Activated effector memory CD4-positive, alpha-beta T cell treated with Interleukin-2 at 50 U/mL for 16 hours (primary cell): ENCODE measurements at places on chromosomes 2 and 18.
A peak's percentile ranks its signal among the peaks of the same experiment; 100 is the strongest.

GRCh38 chr2:114034742-114035141 lies 144.9 kb downstream of the ACTR3 start:
- no peak for DNase-seq

- DNase-seq, result no peak
These were observed 460.8 kb upstream of the SALL3 start for GRCh38 chr18:78518805-78519204.

- no peak for DNase-seq
These were observed 70.8 kb downstream of the RAPGEF4 start for GRCh38 chr2:172806493-172806892.

DNA sequence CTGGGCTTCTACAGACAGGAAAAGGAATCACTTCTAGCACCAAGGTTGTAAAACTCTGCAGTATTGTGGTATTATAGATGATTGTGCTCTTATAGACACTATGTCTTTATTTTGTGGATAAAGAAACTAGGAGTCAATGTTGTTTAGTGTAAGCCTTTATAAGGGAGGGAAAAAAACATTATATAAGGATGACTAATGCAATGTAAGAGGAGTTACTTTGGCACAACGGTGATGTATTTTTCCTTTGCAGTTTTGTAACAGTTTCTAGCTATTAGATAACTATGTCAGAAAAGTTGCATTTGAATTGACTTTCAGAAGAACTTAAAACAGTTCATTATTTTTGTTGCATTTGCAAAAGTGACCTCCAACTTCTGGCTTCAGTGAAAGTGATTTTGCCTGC lies 545.4 kb downstream of the CCDC85A start:
- no peak for DNase-seq

- DNase-seq, result no peak
These were observed 19.0 kb upstream of the FEZ2 start for GRCh38 chr2:36616947-36617346.

DNA sequence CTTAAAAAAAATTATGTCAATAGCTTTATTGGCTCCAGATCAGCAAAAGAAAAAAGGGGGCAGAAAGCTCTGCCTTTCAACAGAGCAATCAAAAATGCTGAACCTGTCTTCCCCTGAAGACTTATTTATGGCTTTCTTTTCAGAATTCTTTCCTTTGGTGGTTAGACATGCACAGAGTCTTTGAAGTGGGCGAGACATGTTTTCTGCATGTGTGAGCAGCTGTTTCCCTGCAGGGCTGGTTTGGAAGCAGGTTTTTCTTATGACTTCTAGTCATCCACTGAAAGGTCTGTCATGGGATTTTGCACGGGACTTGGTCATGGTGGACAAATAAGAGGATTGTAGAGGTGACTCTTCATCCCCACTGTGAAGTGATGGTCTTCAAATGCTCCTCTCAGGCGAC lies 160.3 kb downstream of the VAPA start:
- DNase-seq, result no peak

- no peak for DNase-seq
These were observed 49.3 kb downstream of the SP110 start for GRCh38 chr2:230170532-230170931.

DNA sequence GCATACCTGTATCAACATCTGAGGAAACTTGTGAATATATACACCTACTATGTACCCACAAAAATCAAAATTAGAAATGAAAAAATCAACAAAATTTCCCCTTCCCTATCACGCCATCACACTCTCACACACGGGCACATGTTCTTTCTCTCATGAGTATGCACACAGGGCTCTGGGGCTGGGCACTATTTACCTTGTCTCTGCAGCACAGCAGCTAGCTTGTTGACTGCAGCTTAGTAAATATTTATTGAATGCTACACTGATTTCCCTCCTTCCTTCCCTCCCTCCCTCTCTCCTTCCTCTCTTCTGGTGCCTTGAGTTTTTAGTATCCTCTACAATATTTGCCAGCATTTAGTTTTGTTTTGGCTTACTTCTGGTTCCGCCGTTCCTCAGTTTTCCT lies 182.7 kb upstream of the LHCGR start:
- no peak for DNase-seq

GRCh38 chr2:104975371-104975770 lies 62.5 kb upstream of the MRPS9 start:
- DNase-seq, result no peak

GRCh38 chr18:24736662-24737330 lies 276.4 kb downstream of the HRH4 start:
- DNase-seq, result no peak

GRCh38 chr2:104944495-104944894 lies 90.6 kb downstream of the POU3F3 start:
- no peak for DNase-seq

- no peak for DNase-seq
These were observed 277.5 kb upstream of the ZSWIM2 start for GRCh38 chr2:187126247-187127005.

DNA sequence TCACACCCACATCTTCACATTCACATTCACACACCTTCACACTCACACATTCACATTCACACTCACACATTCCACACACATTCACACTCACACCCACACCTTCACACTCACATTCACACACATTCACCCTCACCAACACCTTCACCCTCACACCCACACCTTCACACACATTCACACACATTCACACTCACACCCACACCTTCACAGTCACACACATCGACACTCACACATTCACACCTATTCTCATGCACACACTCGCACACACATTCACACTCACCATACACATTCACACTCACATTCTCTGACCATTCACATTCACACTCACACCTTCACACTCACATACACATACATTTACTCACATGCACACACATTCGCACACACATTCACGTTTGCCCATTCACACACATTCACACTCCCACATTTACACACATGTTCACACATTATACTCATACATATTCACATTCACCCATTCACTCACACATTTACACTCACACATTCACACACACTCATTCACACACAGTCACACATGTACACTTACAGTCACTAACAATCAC lies 62.7 kb downstream of the BIN1 start:
- DNase-seq, result no peak

- DNase-seq, result peak; percentile 3
These were observed 57.4 kb downstream of the SP100 start for GRCh38 chr2:230473378-230473777.

- DNase-seq, result no peak
These were observed 550.6 kb upstream of the ACVR2A start for GRCh38 chr2:147293991-147294824.

GRCh38 chr18:824179-824578 lies 12.1 kb upstream of the YES1 start:
- DNase-seq, result no peak

DNA sequence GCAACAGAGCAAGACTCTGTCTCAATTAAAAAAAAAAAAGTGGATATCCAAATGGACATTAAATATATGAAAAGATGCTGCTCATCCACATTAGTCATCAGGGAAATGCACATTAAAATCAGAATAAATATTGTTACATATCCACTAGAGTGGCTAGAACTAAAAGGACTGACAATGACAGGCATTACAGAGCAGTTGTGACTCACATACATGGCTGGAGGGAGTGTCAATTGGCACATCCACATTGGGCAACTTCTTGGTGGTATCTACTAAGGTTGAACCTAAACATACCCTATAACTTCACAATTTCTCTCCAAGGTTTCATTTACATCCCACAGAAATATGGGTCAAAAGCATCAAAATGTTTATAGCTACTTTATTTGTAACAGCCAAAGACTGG lies 14.0 kb upstream of the DNER start:
- no peak for DNase-seq

- no peak for DNase-seq
These were observed 79.2 kb upstream of the MYO3B start for GRCh38 chr2:170098626-170099312.

DNA sequence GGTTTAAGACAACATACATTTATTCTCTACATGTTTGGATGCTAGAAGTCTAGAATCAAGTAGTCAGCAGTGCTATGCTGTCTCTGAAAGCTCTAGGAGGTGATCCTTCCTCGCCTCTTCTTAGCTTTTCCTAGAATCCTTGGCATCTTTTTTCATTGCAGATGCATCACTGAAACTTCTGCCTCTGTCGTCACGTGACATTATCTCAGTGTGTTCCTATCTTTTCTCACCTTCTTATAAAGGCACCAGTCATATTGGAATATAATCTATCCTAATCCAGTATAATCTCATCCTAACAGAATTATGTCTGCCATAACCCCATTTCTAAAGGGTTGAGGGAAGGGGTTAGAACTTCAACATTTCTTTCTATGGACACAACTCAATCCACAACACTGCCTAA lies 851.2 kb upstream of the CRIM1 start:
- DNase-seq, result no peak
